ENCODE measurements at places on chromosomes 12 and 14.

GRCh38 chr12:3200814-3201233 lies 123.6 kb downstream of the TSPAN9 start:
- peak; percentile 21 for DNase-seq

DNA sequence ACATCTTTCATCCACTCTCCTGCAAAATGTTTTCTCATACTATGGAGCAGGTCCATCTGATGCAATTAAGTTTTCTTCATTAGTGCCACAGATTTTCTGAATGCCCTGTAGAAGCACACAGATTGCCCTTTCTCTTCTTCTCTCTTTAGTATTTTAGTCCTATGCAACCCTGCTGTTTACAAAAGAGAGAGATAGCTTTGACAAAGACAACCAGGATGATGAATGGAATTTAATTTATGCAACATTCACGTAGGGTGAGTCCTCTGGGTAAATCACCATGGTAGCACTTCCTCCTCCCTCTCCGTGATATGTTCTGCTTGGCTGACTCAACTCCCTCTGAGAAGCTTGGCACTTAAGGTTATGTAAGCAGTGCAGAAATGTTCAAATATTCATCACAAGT lies 400.9 kb upstream of the PDE3A start:
- no peak for DNase-seq

DNA sequence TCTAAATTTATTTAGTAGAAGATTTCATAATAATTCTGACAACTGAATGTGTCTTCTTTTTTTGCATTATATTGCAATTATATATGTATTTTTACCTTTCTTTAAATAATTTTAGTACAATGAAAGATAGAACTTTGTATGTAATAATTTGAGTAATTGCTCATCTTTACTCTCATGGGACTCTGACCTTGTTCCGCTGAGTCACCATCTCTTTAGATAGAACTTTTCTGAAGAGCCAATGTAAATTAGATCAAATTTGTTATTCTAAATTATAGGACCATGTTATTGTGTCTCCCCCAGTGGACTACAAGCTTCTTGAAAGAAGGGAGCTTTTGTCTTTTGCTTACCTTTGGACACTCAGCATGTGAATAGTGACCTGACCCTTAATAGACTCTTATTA lies 96.1 kb downstream of the TRHDE start:
- DNase-seq: no peak

DNA sequence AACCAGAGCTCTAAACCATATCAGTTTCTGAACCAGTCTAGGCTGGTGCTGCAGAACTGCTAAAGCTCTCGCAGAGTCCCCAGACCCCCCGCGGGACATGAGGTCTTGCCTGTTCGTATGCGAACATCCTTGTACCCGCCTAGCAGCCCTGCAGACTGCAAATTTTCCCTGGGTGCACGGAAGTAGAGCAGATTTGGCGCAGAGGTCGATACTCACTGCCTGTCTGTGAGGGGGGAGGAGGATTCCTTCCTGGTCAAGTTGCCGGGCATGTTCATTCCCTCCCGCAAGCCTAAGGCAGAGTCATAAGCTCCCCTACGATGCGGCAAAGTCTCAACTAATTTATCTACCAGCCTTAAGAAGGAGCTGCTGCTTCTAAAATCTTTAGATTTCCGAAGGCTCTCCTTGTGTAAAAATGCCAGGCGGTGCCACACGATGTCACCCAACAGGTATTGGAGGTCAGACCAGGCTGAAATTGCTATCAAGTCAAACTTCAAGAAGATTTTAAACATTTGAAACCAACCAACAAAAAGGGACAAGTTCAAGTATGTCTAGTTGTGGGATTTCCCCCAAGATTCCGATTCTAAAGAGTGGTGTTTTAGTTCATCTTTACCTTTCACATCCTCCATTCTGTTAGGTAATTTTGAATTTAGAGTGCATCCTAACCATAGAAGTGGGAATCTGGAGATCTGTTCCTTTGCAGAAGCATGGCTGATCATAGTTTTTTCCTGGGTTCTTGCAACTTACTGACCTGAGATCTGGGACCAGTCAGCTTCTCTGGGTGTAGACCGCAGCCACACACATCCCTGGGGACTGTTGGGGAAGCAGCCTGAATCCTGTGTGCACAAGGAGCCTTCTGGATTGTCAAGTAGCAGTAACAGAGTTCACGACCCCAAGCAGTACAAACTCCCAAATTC lies 1.6 kb upstream of the PAX9 start:
- no peak for DNase-seq

DNA sequence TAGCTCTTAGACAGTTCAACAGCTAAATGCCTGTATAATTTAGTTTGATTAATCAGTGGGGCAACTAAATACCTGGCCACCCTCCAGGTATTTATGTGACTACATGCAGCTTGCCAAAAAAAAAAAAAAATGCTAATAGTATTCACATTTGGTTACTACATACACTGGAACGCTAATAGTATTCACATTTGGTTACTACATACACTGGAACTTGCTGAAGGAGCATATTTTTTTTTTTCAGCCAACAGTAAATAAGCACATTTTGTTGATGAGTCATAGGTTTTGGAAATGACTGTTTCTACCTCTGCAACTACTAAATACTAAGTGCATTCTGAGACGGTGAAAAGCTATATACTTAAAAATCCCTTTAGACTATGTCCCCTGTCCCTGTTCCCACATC lies 1172.3 kb downstream of the LRFN5 start:
- no peak for DNase-seq

- no peak for DNase-seq
These were observed 78.0 kb downstream of the TTC6 start for GRCh38 chr14:37673439-37673838.

DNA sequence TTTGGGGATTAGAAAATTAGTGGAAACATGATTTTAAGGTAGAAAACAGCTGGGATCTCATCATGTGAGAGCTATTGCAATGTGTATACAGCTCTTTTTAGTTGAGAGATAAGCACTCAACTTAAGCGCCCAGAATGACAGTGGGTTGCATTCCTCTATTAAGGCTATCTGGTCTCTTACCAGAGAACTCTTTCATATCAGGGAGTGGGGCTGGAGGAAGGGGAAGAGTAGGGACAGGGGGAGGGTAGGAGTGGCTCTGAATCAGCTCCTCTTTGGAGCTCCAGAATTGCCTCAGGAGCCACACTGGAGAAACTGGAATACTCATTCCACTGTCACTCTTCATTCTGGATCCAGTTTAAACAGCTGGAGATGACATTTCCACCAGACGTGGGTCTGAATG lies 9.2 kb upstream of the PLEKHG3 start:
- no peak for DNase-seq

DNA sequence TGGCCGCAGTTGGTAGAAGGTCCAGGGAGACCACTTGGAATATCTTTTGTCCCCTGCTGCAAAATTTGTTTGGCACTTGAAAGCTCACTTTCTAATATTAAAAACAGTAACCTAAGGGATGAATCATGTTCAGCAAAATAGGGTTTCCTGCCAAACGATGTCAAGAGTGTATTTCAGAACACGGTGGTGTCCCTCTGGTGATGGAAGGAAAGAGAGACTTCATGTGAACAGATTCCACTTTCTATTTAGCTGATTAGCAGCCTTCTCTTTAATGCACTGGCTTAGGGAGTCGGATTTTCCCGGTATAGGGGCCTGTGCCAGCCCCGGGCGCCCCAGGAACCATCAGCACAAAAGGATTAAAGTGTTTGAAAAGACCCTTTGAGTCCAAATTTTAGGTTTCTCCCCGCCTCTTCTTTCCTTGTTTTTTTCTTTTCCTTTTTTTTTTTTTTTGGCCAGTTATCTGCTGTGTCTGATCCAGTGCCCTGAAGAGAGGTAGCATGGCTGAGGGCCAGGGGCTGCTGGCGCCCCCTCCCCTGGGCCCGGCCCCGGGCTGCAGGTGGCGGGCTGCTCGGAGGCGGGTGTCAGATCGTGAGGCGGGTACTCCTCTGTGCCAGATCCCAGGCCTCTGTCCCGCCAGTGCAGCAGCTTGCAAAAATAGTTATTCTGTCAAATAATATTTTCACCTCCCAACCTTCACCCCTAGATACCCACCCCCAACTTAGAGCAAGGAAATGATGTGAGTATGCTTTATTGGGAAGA lies 88.3 kb downstream of the TESC start:
- DNase-seq: no peak

GRCh38 chr14:54446161-54446693 lies 5.1 kb upstream of the CNIH1 start:
- DNase-seq: peak; percentile 39

DNA sequence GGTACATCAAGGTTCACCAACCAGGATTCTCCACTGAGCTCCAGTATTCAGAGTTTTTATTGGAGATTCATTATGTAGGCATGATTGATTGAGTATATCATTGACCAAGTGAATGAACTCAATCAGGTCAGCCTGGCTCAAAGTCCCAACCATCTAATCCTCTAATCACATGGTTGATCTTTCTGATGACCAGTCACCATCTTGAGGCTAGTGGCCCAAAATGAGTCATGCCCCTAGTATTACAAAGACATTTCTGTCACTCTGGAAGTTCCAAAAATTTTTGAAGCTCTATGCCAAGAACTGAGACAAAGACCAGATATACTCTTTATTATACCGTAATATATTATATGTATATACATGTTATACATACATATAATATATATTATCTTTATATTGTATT lies 75.9 kb upstream of the ATF7IP start:
- DNase-seq: no peak

DNA sequence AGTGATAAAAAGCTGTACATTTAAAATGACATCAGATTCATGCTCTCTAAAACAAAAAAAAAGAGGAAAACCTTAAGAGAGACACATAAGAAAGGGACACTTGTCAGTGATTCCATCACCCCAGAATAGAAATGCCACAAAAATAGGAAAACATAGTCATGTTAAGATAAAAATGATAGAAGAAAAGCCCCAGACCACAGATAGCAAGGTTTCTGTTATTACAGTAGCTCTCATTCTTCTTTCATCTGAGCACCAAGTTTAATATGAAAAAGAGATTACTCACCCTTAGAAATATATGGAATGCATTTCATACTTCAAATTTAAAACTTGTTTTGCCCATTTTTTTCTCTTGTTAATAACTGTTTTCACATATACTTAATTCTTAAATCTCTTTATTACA lies 217.2 kb downstream of the EGLN3 start:
- no peak for DNase-seq

DNA sequence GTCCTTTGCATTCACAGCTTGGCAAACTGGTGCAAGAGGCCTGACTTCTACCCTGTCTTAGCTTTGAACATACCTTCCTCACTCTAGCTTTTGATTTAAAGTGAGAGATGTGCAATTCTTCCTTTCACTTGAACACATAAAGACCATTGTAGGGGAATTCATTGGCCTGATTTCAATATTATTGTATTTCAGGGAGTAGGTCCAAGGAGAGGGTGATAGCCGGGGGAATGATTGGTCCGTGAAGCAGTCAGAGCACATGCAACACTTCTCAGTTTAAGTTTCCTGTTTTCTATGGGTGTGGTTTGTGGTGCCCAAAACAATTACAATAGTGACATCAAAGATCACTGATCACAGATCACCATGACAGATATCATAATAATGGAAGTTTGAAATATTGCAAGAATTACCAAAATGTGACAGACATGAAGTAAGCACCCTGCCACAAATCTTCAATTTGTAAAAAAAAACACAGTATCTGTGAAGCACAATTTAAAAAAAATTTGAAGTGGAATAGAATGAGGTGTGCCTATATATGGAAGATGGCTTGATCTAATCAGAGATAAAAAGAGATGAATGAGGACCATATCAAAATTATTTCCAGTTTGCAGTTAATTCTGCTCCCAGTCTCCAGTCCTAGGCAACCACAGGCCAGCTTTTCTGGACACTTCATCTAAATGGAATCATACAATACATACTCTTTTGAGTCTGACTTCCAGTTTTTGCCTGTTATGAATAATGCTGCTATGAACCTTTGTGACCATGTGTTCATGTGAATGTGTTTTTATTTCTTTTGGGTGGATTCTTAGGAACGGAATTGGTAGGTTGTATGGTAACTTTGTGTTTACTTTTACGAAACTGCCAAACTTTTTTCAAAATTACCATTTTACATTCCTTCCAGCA lies 23.2 kb downstream of the BORCS5 start:
- DNase-seq: peak; percentile 46

DNA sequence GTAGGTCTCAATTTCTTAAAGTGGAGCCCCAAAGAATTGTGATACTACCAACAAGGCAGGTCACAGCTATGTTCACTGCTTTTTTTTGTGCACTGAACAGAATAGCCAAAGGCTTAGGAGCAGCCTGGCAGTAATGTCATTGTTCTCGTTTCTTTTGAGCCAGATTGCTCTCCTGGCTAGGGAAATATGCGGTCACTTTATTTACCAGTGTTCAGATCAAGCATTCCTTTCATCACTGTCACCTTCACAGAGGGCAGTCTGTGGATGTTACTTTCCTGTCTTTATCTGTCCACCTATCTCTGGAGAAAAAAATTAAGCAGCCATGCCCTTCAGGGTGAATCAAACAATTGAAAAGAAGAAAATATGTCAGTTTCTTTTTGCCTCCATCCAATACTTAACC lies 159.6 kb downstream of the BTG1 start:
- DNase-seq: no peak

DNA sequence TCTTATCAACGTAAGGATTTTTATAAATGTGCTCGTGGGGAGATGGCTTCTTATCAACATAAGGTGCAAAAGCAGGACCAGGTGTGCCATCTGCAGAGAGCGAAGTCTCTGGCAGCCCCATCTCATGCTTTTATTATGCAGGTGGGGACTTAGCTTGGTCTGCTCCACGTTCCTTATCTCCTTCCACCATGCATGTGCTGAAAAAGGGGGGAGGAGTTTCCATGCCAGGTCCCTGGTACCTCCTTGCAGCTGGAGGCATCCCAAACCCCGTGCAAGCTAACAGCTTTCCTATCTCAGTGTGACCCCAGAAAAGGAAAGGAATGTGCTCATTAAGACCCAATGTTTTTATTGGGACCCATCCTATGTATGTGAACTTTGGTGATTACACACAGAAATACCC lies 608.5 kb downstream of the TMEM121 start:
- peak; percentile 60 for DNase-seq

- no peak for DNase-seq
These were observed 22.4 kb downstream of the ARHGAP5 start for GRCh38 chr14:32099473-32099872.

DNA sequence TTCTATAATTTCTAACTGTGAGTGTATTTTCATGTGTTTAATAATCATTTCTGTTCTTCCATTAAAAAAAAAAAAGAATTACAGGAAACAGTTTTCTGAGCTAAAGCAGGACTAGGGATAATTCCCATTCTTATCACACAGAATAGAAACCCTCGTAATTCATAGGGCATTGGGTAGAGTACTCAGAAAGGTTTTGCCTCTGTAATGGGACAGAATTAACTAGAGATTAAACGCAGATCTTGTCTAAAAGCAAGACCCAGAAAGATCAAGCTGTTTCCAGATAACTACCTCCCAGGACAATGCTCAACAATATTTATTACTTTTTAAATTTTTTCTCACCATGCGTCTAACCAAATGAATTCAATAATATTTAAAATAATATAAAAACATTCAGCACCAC lies 10.2 kb downstream of the GSKIP start:
- DNase-seq: no peak
